ENCODE measurements at places on chromosomes 16 and 17. TPM values are rescaled to one million over a fixed set of nuclear protein-coding genes. Genes with fewer than 3 reads are reported as not detected.

DNA sequence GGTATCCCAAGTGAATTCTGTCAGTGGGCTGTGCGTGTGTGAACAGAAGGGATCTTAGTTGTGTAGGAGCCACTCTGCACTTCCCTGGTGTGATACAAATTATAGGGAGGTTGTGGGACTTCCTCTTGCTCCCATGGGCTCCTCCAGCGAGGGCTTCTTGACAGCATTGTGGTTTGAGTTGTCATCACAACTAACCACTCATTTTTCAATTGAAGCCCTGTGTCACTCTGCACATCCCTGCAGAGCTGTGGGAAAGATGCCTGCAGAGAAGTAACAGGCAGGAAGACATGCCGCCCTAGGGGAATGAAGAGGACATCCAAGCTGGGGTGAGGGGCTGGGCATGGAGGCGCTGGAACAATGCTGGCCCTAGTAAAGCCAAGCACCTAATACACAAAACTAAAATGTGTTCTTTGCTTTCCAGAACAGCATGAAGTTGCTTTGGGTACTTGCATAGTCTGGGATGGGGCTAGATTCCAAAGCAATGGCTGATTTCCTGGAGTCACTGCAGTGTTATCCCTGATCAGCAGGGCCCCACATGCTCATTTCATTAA, 692.5 kb downstream of the TOX3 start:
- H3K27ac ChIP-seq, result no peak overlapping the region
- no peak overlapping the region for H3K4me3 ChIP-seq
- DNase-seq, result no peak
- no peaks in the 10 kb centered on the region for H3K36me3 ChIP-seq
- H3K27me3 ChIP-seq, result no peaks in the 10 kb centered on the region

GRCh38 chr17:56740481-56740880, 93.2 kb downstream of the C17orf67 start:
- no peaks in the 10 kb centered on the region for H3K27me3 ChIP-seq
- no peaks in the 10 kb centered on the region for H3K36me3 ChIP-seq

Gene EPX
- not detected for total RNA-seq

Gene SLC35G6
- not detected for total RNA-seq

- no peaks in the 10 kb centered on the region for H3K27me3 ChIP-seq
- no peaks in the 10 kb centered on the region for H3K36me3 ChIP-seq
- no peak overlapping the region for H3K27ac ChIP-seq
- no peak overlapping the region for H3K4me3 ChIP-seq
- DNase-seq, result no peak
These were observed 29.2 kb downstream of the TBX4 start for GRCh38 chr17:61481421-61481820.
